Thymus (tissue), 14 donors: ENCODE measurements at places on chromosomes 13 and 19. TPM values are rescaled to one million over a fixed set of nuclear protein-coding genes. Genes with fewer than 3 reads are reported as not detected.
A peak's percentile ranks its signal among the peaks of the same experiment; 100 is the strongest.

Gene CACNA1A
- 0.24 TPM for total RNA-seq

Gene LIG4
- total RNA-seq: 25.4 TPM

Gene ZNF763
- total RNA-seq: 4.4 TPM

Gene CEACAM20
- total RNA-seq: 0.05 TPM

DNA sequence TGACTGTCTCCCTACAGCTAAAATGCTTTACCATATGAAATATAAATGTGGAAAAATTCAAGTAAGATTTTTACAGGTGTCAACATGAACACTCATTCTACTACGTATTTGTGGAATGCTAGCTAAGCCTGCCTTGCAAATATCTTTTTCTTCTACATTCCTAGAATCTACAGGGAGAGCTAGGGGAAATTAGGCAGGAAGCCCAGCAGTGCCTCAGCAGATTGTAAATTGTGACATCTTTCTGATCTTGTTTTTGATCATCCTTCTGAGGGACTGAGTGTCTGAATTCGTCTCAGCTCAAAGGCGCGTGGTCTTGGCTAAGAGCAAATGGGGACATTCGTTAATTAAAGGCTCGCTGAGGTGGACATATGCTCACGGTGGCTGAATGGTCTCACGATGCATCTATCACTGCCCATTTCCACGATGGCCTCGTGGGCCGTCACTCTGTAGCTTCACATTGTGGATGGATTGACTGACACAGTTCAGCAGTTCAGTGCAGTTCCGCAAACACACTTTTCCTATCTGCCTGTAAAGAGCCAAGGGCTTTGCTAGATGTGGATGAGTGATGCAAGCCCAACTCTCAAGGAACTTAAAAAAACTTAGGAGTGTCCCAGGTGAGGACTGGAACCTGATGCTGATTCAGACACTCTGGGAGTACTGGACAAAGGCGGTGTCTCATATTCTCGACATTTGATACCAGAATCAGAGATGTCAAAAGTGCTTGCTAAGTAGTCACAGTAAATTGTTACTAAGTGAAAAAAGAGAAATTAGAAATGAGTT lies 562.5 kb downstream of the EFNB2 start:
- DNase-seq: no peak
- H3K36me3 ChIP-seq: no peaks in the 10 kb centered on the region
- H3K27ac ChIP-seq: peak overlapping the region; percentile 36
- H3K4me1 ChIP-seq: no peaks in the 10 kb centered on the region
- no peak overlapping the region for H3K4me3 ChIP-seq

DNA sequence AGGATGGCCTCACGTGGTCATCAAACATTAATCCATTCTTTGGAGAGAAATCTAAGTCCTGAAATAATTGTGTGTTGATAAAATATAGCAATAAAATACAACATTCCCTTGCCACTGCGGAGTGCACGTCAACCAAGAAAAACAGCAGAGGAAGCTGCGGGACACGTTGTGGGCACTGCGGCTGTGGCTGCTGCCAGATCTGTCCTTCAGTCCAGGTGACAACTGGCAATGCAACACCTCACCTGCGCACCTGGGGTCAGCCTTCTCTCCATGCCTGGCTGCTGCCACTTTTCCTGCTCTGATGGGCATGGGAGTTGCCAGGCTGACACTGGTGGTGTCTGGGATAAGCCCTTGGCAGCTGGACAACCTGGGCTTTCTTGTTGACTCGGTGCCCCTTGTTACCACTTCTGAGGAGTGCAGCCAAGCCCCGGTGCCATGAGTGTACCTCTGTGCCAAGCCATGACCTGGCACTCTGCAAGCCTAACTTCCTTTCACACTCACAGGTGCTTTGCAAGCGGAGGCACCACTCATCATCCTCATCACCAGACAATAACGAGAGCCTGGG lies 251.6 kb upstream of the TSHZ3 start:
- no peaks in the 10 kb centered on the region for H3K27me3 ChIP-seq
- H3K36me3 ChIP-seq: no peaks in the 10 kb centered on the region
- no peak for DNase-seq
- no peak overlapping the region for H3K27ac ChIP-seq
- H3K4me3 ChIP-seq: no peak overlapping the region

DNA sequence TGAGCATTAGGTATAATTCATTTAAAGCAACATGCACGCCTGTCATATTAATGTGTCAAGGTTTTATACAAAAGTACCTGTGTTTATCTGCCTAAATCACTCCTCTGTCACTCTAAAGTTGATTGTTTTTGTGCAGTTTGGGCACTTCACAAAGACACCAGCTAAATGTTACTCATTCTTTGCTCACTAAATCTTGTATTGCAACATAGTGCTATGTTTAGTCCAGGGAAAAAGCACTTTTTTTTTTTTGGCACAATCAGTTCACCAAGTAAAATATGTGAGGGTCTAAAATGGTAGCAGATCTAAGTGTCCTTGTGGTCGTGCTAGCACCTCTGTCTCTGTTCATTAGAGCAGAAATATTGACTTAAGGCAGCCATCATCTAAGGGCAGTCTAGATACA lies 2526.7 kb upstream of the PCDH20 start:
- no peaks in the 10 kb centered on the region for H3K36me3 ChIP-seq
- no peaks in the 10 kb centered on the region for H3K4me1 ChIP-seq
- no peak for DNase-seq

DNA sequence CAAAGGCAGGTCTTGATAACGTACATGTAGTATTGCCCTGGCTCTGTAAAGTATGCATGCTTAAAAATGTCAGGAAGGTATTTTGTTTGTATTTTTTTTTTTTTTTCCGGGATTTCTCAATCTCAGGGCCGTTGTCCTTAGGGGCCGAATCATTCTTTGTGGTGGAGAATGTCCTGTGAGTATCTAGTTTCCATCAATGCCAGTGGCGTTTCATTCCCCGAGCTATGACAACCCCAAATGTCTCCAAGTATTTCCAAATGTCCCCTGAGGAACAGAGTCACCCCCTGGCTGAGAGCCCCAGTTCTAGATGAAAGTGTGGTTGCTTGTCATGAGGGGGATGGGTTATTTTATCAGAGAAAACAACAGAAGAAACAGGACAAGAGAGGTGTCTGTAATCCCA lies 68.7 kb downstream of the ACSBG2 start:
- no peaks in the 10 kb centered on the region for H3K36me3 ChIP-seq
- H3K4me1 ChIP-seq: no peaks in the 10 kb centered on the region
- H3K4me3 ChIP-seq: no peak overlapping the region
- H3K27ac ChIP-seq: no peak overlapping the region

DNA sequence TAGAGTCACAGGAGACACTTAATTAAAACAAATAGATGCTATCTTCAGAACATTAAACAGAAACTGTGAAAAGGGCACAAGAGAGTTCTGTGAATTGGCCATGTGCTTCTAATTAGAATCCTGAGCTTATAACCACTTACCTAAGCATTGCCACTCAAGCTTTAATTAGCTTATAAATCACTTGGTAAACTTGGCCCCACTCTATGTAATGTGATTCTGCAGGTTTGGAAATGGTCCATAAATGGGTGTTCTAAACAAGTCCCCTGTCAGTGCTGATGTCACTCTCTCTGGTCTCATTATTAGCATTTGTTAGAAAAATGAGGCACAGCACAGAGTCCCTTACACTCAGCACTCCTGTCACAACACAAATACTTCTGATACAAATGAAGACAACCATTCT lies 18.0 kb downstream of the ZNF91 start:
- H3K27ac ChIP-seq: no peak overlapping the region
- H3K36me3 ChIP-seq: peaks cover 17% of the 10 kb centered on the region
- no peak for DNase-seq
- no peak overlapping the region for H3K4me3 ChIP-seq
- H3K4me1 ChIP-seq: no peaks in the 10 kb centered on the region

DNA sequence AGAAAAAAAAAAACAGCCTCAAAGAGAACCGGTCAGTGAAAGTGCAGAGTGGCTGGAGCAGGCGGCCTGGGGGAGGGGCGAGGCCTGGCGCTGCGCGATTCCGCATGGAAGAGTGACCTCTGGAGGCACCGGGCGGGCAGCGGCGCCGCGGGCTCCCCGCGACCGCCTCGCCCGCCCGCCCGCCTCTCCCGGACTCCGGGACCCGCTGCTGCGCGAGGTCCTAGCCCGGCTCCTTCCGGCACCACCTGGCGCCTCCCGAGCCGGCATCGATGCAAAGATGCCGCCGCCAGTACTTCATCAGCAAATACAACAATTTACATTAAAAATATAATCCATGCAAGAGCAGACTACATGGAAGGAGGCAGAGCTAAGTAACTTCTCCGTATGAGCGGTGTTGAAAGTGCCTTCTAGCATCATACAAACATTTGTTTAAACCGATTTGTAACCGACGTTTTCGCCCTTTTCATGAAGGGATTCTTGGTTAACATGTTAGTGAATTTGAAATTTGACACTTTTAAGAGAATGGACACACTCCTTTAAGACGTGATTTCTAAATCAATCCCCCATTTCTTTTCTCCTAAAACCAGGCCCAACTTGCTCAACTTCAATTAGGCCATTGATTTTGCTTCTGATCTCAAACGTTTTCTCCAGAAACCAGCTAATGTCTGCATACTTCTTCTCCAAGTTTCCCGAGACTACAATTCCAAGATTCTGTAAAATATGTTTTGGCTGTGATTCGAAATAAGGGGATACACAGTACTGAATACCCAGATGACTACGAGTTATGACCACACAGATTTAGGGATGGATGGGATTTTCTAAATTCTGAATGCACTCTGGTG lies 2.1 kb downstream of the EFNB2 start:
- H3K27me3 ChIP-seq: peaks cover 33% of the 10 kb centered on the region
- H3K27ac ChIP-seq: peak overlapping the region; percentile 40

DNA sequence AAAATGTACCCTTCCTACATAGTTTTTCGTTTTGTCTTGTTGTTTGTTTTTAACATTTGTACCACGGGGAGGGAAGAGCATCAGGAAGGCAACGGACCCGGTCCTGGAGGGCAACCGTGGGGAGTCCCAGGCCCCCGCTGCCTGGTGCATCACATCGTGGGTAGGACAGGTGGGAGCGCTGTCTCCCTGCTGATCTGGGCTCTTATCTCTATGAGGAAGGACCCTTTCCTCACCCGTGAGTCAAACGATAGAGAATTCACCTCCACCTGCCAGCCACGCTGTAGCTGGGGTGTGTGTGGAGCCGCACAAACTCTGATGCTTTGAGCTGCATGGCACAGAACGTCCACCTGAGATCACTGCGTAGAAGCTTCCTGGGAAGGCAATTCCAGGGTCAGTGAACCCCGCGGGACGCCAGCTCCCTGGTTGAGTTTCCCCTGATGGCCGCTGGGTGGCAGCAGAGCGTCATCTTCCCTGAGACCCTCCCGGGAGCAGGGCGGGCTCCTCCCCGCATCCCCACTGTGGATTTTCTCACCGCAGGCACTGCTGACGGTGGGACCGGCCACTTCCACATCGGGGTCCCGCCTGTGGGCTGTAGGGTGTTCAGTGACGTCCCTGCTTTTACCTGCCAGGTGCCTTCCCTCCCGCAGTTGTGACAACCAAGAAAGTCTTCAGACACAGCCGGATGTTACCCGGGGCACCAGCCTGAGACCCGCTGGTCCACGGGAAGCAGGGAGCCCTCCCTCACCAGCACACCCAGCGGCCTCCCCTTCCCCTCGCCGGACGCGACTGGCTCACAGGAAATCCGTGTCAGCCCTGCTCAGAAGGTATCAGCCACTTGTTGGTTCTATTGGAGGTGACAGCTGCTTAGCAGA lies 54.7 kb downstream of the ZNF787 start:
- H3K4me3 ChIP-seq: peak overlapping the region; percentile 35
- H3K4me1 ChIP-seq: peaks cover 6% of the 10 kb centered on the region
- H3K27me3 ChIP-seq: peaks cover 8% of the 10 kb centered on the region
- H3K27ac ChIP-seq: no peak overlapping the region
- DNase-seq: peak; percentile 63
- H3K36me3 ChIP-seq: no peaks in the 10 kb centered on the region

DNA sequence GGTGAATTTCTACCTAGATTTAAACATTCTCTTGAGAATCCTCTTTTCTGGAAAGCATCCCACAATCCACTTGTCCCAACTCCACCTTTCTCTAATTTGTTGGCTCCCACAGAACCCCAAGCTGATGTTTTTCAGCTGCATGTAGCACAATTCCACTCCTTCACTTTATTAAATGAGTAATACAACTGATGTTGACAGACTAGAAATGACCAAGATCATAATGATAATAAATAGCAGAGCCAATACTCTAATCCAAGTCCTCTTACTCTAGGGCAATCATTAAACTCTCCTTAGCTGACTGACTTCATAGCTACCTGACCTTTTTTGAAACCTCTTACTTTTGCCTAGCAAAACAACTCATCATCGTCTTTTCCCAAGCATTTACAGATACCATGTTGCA lies 27.9 kb upstream of the STARD13 start:
- no peaks in the 10 kb centered on the region for H3K36me3 ChIP-seq
- no peak for DNase-seq
- no peaks in the 10 kb centered on the region for H3K4me1 ChIP-seq

DNA sequence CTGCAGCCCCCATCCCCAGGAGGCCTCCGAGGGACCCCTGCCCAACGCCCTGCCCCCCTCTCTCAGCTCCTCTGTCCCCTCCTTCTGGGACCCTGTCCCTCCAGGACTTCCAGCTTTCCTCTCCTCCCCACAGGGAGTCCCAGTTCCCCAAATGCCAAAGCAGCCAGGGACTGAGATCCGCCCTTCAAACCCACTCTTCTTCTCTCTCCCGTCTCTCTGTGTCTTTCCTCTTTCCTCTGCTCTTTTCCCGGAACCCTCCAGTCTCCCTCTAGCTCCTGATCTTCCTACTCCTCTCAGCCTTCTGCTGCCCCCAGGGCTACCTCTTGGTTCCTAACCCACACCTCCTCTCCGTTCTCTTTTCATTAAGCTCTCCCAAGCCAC lies 377 bp downstream of the CA11 start:
- no peak for DNase-seq
- H3K27ac ChIP-seq: peak overlapping the region; percentile 90
- H3K4me3 ChIP-seq: peak overlapping the region; percentile 65
- H3K36me3 ChIP-seq: no peaks in the 10 kb centered on the region
- H3K4me1 ChIP-seq: peaks cover 54% of the 10 kb centered on the region

- H3K27ac ChIP-seq: no peak overlapping the region
- peaks cover 84% of the 10 kb centered on the region for H3K36me3 ChIP-seq
- no peak overlapping the region for H3K4me3 ChIP-seq
- no peaks in the 10 kb centered on the region for H3K4me1 ChIP-seq
- DNase-seq: no peak
- no peaks in the 10 kb centered on the region for H3K27me3 ChIP-seq
These were observed 7.7 kb downstream of the AKAP8 start for GRCh38 chr19:15371786-15372380.
